ENCODE measurements at places on chromosomes 4 and X.

DNA sequence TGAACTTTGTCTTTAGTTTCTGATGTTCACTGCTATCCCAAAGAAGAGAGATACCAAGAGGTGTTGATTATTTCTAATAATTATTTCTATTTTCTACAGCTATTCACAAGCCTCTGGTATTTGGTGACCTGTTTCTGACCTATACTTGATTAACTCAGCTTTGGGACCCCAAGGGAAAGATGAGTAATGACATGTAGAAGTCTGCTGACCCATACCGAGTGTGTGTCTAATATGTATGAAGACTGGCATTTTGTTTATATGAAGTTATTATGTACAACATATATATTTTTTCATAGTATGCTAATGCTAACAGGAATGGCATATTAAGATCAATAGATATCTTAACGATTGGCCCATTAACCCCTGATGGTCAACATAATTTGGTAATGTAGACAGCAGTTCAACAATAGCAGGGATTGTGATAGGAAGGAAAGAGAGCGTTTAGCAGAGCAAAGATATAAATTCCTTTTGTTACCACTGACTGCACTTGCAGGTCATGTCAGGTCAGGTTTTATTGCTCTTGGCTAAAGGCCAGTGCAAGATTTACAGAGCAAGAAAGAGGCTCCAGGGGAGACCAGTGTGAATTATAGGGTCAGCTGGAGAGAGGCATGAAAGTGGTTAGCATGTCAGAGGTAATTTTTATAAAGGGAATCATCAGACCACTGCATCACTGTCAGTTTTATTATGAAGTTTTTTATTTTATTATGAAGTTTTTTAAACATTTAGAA lies 94.7 kb upstream of the DIPK2B start:
- DNase-seq, result no peak

DNA sequence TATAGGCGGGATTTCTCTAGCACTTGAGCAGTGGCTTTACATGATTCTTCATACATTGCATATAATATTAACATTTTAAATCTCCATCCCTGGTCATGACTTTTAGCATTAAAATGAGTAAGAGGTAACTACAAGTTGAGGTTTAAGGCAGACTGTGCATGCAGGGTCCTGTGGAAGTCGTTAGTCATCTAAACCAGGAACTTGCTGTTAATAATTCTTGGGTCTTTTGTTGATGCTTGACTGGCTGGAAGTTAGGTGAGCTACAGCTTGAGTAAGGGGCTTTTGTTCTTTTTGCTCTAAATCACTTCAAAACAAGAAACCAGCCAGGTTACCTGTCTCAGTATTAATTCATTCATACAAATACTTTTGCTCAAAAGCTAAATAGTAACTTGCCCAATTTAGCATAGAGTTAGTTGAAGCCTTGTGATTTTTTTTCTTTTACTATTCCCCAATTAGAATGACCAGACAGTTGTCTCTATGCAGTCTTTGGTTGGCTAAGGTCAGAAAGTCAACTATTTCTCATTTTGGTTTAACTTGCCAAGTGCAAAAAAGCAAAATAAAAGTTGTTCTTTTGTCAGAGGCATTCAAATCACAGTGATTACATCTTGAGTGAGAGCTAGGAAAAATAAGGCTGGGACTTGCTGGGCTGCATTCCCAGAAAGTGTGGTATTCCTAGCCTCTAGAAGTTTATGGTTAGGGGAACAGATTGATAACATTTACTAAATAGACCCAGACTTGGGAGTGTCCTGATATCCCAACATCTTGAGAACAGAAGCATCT lies 516.9 kb downstream of the PDHA2 start:
- no peak for DNase-seq

GRCh38 chrX:10945498-10945897 lies 165.6 kb upstream of the HCCS start:
- DNase-seq, result peak; percentile 86

DNA sequence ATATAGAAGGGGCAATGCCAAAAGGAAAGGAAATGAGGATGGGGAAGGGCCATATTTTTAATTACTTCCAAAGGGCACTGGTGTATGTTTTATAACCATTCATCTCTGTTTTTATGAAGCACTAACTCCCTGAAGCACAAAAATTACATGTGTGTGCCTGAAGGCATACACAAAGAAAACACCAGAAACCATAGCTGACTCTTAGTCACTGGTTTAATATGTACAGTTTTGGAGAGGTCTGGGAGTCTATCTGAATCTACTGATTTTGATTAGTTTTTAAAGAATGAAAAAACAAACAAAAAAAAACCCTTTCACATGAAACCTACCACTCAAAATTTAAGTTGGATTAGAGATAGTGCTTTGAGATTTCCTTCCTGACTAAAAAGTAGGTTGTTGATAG lies 438.7 kb downstream of the RPA4 start:
- DNase-seq, result no peak

- DNase-seq, result no peak
Observed at GRCh38 chr4:3472411-3473141, 9.5 kb downstream of the DOK7 start.

DNA sequence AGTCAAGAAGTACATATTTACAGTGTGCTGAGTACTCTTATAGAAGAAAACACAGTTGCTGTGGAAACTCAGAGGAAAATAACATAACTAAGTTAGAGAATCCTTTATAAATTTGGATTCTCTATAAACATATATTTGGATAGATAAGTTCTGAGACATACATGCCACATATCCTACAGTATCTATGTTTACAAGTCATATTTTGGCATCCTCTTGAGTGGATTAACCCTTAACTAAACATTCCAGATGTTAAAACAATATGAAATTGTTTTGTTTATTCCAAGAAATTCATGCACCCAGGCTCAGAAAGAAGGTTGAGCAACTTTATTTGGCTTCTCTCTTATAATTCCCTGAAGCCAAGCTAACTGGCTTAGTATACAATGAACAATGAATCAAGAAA lies 267.2 kb downstream of the TEX13A start:
- no peak for DNase-seq

- no peak for DNase-seq
Observed at GRCh38 chr4:148053298-148054003, 321.6 kb downstream of the ARHGAP10 start.

GRCh38 chr4:169153481-169154087 lies 117.2 kb downstream of the SH3RF1 start:
- no peak for DNase-seq

- DNase-seq, result peak; percentile 31
Observed at GRCh38 chrX:41922431-41923151, 763 bp downstream of the CASK start.

DNA sequence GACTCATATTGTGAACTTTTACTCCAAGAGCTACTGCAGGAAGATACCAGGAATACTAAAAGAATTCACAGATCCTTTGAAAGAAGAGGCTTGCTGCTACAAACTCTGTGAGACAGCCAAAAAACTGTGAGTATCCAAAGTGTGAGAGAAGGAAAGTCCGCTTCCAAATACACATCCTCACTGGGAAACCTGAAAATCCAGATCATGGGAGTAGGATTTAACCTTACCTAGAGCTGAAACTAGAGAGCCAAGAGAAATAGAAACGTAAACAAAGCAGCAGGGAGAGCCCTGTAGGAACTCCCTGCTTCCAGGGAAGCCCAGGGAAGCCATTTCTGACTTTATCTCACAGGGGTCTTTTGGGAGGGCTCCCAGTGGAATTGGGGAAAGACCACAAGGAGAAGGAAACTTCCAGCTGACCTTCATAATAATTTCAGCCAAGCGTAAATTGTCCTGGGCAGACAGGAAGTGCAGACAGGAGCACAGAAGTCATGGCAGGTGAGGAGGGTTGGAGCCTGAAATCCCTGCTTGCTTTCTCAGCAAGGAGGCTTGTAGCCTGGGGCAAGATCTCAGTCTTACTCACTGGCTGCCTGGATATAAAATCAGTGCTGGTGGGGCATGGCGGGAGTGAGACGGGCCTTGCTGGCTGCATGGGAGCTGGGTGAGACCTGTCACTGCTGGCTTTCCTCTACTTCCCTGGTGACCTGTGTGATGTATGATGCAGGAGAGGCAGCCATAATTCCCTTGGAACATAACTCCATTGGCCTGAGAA lies 26.2 kb upstream of the NFKB1 start:
- DNase-seq, result no peak

DNA sequence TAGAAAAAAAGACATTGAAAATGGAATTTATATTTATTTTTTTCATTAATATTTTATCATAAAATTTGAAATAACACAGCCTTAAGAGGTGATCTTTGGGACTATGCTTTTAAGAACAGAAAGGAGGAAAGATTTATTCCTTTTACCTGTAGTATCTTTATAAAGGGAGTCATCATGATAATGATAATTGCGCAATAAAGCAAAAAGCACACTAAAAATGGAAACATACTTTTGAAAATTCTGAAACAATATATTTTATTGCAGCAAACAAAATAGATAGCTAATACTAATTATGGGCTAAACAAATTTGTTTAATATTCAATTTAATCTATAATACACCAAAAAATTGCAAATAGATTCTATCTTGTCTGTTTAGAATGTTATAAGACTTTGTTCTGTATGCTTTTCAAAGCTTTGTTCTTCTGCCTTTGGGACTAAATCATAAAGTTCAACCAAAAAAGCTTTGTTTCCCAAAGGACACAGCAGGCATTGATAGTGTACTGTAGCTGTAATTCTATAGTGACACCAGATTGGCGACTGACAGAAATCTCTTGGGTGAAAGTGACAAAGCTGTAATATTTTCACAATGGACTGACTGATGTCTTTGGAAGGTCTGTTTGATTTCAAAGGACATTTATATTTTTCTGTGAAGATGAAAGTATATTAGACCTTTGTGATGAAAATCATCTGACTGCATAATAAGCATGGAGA lies 2156.6 kb upstream of the TENM3 start:
- no peak for DNase-seq

All from muscle of arm (tissue), 14 donors.